Stimulated activated CD8-positive, alpha-beta memory T cell treated with anti-CD3 and anti-CD28 coated beads, Interleukin-4, amount 100 ng/mL, for 4 hours (primary cell): ENCODE measurements at places on chromosomes 11 and 22.

- no peak for DNase-seq
Measured at GRCh38 chr11:94694309-94695060, 73.7 kb upstream of the AMOTL1 start.

GRCh38 chr22:22031183-22031945 lies 48.8 kb upstream of the TOP3B start:
- no peak for DNase-seq

DNA sequence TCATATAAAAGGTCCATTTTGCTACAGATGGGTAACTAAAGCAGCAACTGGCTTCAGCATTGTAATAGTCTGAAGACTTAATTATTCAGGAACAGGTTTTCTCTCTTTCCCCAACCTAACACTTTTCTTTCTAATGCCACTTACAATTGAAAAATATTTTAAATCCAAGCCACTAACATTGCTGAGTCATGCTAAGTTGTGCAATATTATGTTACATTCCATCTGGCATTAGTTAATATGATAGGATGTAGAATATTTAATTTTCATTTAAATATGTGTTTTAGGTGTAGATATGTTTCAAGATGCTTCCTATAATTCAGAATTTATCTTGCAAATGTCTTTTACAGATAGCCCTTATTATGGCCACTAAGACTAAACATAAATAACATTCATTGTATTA lies 98.6 kb downstream of the KIF18A start:
- no peak for DNase-seq

DNA sequence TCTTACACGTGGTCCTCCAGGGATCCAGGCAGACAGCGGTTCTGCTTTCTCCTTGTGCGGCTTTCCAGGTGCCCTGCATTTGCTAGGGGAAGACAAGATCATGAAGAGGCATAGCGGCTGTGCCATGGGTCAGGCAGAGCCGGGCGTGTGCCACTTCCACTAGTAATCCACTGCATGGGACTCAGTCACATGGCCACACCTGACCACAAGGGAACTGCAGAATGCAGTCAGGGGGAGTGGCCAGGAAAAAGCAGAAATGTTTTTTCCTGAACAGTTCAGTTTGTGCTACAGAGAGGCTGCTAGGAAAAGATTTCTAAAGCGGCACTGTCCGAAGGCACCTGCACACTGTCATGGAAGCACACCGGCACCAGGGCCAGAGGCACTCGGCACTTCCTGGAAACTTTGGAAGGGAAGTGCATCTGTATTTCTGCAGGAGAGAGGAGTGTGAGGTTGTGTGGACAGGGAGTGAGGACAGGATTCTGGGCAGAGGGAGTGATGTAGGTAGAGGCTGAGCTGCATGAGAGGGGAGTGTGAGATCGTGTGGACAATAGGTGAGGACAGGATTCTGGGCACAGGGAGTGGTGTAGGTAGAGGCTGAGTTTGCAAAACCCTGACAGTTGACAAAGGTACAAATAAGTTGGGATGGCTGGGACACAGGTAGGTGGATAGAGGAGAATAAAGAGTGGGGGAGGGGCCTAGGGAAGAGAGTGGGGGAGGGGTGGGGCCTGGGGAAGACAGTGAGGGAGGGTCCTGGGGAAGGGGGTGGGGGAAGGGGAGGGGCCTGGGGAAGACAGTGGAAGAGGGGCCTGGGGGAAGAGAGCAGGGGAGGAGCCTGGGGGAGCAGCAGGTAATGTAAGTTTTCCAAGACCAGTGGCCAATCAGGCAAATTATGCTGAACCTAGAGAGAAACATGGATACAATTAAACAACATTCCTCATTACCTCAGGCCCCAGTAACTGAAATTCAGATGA lies 1436.3 kb downstream of the TBC1D22A start:
- DNase-seq: no peak

DNA sequence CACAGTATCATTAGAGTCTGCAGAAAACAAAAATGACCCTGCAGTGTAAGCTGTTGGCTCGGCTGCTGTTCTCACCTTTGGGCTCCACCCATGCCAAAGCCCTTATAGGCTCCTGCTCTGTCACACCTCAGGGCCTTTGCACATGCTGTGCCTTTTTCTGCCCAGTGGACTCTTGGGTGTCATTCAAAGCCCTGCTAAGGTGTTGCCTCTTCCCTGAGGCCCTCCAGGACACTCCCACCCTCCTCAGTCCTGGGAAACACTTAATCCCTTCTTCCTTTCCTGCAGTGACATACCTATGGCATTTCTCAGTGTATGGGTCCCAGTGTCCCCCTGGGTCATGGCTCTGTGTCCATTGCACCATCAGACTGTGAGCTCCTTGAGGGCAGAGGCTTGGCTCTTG lies 29.1 kb upstream of the CACNG2 start:
- DNase-seq: no peak

- no peak for DNase-seq
Measured at GRCh38 chr11:72217841-72218240, 1.2 kb downstream of the FOLR2 start.

- DNase-seq: no peak
Measured at GRCh38 chr11:24093375-24093774, 403.5 kb upstream of the LUZP2 start.

GRCh38 chr11:67439321-67440228 lies 2.1 kb upstream of the PTPRCAP start:
- DNase-seq: no peak

- no peak for DNase-seq
Measured at GRCh38 chr11:68259122-68259959, 12.4 kb downstream of the C11orf24 start.

GRCh38 chr11:3055891-3056290 lies 1.3 kb downstream of the CARS1 start:
- no peak for DNase-seq
